ENCODE measurements at places on chromosomes 3 and 15.

DNA sequence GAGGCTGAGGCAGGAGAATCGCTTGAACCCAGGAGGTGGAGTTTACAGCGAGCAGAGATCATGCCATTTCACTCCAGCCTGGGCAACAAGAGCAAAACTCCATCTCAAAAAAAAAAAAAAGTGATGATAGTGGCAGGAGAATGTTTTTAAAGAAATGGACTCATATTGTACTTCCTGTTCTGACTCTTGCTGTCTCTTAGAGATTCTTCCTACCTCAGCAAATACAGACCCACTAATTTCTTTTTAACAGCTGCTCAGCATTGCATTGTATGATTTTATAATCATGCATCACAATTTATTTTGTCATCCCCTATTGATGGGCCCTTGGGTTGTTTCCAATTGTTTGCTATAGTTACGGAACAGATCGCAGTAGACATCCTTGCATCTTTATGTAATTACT lies 8.8 kb upstream of the ANKDD1A start:
- no peak for DNase-seq

DNA sequence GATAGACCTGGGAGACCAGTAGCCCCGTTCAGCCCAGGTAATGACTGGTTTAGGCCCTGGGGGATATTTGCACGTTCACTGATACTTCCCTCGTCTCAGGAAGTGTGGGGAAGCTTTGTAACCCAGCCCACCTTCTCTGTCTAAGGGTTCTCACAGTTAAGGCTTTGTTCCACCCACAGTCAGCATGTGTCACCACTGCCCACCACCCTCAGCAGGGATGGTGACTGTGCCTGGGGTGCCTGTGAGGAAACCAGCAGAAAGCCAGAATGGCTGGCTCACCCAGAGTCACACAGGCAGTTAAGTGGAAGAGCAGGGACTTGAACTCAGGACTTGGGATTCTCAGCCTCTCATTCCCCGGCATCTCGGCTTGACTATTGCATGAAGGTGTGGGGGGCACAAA lies 5.2 kb downstream of the KBTBD13 start:
- DNase-seq = no peak

GRCh38 chr3:53677413-53677812 lies 168.8 kb downstream of the CHDH start:
- DNase-seq = no peak

GRCh38 chr3:195885036-195885891 lies 23.1 kb downstream of the TNK2 start:
- DNase-seq = no peak

DNA sequence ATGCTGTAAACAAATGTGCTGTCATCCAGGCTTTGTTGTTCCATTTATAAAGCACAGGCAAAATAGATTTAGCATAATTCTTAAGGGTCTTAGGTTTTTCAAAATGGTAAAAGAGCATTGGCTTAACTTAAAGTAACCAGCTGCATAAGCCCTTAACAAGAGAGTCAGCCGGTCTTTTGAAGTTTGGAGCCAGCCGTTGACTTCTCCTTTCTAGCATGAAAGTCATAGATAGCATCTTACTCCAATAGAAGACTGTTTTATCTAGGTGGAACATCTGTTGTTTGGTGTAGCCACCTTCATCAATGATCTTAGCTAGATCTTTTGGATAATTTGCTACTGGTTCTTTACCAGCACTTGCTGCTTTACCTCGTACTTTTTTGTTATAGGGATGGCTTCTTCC lies 297.5 kb upstream of the DCBLD2 start:
- DNase-seq = no peak
